Urinary bladder (tissue), 4 donors: ENCODE measurements at places on chromosomes 1 and 21. TPM values are rescaled to one million over a fixed set of nuclear protein-coding genes. Genes with fewer than 3 reads are reported as not detected.

DNA sequence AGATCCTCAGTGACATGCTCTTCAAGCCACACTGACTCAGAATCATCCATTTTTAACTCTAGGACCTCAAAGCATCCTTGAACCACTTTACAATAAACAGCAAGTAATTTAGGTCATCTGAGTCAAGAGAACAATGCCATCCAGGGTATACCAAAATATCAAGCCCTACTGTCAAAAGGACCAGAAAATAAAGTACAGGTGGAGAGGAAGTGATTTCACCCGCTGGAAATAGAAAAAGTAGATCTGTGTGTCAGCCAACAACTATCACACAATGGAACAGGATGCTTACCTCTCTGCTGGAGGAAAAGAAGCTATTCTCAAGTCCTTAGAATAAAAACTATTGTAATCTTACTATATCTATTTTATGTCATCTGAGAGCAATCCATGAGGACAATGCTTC is 37.0 kb downstream of the RERE start:
- DNase-seq: no peak

CREB3L4 gene
- 12.2 TPM for polyA plus RNA-seq

F13B gene
- polyA plus RNA-seq: 0.05 TPM

ERRFI1 gene
- polyA plus RNA-seq: 117 TPM

GRCh38 chr1:161009602-161010211 is 11.2 kb downstream of the F11R start:
- no peak for DNase-seq

- DNase-seq: no peak
These were observed 1678.9 kb downstream of the KCNT2 start for GRCh38 chr1:194929357-194929756.

DNA sequence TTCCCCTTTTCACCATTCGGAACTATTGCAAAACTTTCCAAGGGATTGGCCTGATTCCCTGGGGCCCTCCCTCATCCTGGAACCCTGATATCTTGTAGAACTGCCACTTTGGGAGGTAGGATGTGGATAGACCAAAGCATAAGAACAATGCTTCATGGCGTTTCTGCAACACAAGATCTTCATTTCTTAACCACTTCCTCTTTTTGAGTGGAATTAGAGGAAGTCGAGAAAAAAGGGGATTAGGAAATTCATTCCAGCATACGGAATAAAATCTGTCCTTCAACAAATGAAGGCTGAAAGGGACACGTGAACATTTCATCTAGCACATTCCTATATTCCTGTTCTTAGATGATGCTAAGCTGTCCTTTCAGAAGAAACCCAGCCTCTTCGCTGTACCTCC is 149.3 kb downstream of the HUNK start:
- DNase-seq: no peak

LCE2C gene
- not detected for polyA plus RNA-seq

DNA sequence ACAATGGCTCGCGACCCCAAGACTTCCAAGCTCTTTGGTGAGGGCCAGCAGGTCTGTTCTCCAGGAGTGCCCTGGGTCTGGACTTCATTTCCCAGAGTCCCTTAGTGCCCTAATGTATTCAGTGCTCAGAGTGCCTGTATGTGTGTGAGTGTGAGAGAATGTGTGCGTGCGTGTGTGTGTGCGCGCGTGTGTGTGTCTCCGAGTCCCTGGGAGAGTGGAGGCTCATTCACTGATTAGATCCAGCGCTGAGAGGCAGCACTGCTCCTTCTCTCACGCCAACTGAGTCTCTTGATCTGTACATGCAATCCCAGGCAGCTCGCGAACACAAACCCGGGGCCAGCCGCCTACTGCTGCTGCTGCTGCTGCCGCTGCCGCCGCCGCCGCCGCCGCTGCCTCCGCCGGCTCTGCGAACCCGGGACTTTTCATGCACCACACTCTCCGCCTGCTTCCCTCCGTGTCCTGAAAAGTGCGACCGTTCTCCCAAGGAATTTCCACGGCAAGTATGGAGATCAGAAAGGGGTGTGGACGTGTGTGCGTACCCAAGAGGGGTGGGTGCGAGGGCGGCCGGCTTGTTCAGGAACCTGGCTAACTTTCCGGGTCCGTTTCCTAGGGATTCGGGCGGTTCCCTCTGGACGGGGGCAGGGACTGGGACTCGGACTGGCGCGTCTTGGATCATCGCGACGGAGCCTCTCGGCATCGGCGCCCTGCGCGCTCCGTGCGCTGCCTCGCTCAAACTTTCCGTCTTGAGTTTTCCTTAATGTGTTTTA is at the start of gene RNF220:
Gene RNF220 (plus strand): TSS at position 225 of the 767 bp plus-strand sequence.
- DNase-seq: peak; percentile 39

DNA sequence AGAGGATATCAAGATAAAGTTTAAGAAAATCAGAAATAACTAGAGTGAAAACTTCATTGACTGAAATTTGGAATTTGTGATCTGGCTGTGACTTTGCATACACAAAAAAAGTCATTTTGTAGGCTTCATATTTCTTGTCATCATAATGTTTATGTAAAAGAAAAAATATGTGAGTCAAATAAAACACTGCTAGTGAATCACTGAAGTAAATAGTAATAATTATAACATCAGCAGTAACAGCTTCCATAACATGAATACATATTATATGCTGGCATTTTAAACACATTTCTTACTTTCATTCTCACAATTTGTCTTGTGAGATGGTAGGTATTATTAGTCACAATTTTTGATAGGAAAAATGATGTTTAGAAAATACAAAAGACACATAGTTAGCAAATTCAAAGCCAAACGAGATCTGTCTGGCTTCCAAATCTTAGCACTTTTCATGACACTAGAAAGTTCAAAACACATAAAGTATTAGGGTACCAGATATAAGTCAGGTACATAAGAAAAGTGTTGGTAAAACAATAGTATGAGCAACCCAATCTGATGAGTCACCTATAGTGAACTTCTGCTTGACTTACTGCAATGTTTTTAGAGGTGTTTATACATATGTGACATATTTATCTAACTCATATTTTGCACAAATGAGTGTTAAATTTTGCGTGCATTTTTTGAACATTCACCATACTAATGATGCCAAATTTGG is 241.0 kb upstream of the SNX7 start:
- no peak for DNase-seq

DNA sequence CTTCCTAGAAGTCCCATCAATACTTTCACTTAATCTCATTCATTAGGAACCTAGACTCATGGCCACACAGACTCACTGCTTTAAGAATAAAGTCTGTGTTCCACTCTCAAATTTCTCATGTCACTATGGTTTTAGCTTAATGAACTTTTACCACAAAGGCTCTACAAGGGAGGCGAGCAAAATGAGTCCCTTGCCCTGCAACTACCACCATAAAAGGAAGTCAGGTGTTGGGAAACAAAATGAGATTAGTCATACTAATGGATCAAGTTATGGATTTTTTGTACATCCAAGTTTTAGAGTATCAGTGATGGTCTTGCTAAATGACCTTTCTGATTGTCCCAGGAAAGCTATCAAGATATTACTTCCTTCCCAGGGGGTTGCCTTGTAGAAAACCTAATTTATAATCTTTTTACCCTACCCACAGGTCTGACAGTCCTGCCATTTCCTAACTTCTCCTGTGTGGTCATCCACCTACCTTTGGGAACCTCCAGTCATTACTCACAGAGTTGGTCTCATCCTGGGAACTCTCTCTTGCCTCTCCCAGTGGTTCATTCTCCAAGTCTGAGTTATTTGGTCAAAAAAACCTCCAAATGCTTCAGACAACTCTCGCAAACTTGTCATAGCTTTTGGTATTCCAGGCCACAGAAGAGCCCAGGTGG is 51.8 kb upstream of the SLC16A1 start:
- DNase-seq: no peak

GRCh38 chr1:233357595-233358397 is 30.3 kb downstream of the MAP3K21 start:
- DNase-seq: no peak

- DNase-seq: no peak
These were observed 1.0 kb downstream of the YOD1 start for GRCh38 chr1:207049974-207050391.

DNA sequence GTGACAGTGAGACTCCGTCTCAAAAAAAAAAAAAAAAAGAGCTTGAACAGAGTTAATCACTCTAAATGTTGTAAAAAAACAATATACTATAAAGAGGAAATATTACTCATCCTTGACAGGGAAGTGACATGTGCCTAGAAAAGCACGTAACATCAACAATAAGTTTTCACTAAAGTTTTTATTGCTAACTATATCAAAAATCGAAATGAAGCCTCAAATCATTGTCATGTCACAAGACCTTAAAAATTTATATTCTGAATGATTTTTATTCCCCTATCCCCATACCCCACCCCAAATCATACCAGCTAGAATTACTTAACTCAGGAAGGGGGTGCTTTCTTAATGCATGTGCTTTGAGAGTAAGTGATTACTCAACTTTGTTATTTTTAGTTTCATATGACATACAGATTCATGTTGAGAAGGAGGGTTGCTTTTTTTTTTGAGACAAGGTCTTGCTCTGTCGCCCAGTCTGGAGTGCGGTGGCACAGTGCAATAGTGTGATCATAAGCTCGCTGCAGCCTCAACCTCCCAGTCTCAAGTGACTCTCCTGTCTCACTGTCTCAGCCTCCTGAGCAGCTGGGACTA is 53.6 kb upstream of the MUTYH start:
- no peak for DNase-seq

PALMD gene
- polyA plus RNA-seq: 19.0 TPM

GRCh38 chr1:183300395-183300794 is 114.3 kb downstream of the LAMC2 start:
- DNase-seq: no peak

RAD54L gene
- 0.38 TPM for polyA plus RNA-seq

DNA sequence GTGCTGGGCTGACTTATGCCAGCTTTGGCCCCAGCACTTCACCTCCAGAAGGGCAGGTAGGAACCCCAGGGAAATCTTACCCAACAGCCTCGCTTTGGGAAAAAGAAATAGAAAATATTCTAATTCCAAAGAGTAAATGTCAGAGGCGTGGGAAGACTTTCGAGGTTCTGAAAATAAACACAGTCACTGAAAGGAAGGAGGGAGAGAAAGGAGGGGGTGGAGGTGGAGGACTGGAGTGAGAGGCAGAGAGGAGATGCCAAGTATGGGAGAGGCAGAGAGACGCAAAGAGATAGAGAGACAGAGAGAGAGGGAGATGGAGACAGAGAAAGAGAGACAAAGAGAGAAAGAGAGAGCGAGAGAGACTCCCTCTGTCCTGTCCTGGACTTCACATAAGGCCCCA is 395.0 kb downstream of the PTPRU start:
- no peak for DNase-seq

S100B gene
- polyA plus RNA-seq: 12.4 TPM

RAB3B gene
- polyA plus RNA-seq: 0.44 TPM

DNA sequence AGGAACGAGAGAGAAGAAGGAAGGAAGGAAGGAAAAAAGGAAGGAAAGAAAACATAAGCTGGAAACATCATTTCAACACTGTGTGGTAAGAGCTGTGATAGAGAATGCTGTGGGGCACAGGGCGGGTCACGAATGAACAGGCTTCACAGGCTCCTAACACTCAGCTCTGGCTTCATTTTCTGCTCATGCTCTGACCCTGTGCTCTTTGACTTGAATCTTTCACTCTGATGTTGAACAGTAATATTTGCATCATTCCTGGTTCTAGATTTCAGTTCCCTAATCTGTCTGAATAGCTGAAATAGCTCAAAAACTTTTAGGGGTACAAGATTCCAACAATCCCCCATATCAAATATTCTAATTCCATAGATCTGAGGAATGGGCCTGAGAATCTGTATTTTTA is 207.3 kb downstream of the LHX8 start:
- no peak for DNase-seq

RUNX3 gene
- 2.5 TPM for polyA plus RNA-seq

GRCh38 chr1:17759114-17759513 is 4.0 kb downstream of the ACTL8 start:
- DNase-seq: no peak

- DNase-seq: no peak
These were observed 10.4 kb downstream of the LRRC42 start for GRCh38 chr1:53956308-53957168.

DNA sequence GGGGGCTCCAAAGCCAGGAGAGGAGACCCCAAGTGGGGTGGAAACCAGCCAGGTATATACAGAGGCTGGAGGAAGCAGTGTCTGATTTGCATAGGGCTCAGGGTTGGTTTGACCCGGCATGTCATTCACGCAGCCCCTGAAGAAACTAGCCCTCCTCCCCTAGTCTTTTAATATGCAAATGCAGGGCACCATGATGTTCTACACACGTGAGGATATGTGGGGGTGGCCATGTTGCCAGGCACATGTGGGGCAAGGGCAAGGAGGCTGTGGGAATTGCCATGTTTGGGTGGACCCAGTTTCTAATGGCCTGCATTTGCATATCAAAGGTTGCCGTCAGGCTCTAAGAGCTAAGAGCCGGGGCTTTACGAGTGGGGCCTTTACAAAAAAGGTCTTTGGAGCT is 12.0 kb upstream of the RHOU start:
- DNase-seq: no peak

- DNase-seq: no peak
These were observed 56.8 kb downstream of the ZBTB17 start for GRCh38 chr1:15918962-15919715.

GRCh38 chr1:38256072-38256471 is 209.5 kb upstream of the POU3F1 start:
- DNase-seq: no peak

GRHL3 gene
- polyA plus RNA-seq: 7.6 TPM

NPL gene
- 6.7 TPM for polyA plus RNA-seq
